ENCODE measurements at places on chromosomes 11 and 22. TPM values are rescaled to one million over a fixed set of nuclear protein-coding genes. Genes with fewer than 3 reads are reported as not detected.
A peak's percentile ranks its signal among the peaks of the same experiment; 100 is the strongest.

GRCh38 chr22:49232319-49233067 is 595.2 kb downstream of the BRD1 start:
- DNase-seq: no peak
- H3K27ac ChIP-seq: no peak overlapping the region
- H3K27me3 ChIP-seq: no peaks in the 10 kb centered on the region
- no peaks in the 10 kb centered on the region for H3K4me1 ChIP-seq
- H3K36me3 ChIP-seq: no peaks in the 10 kb centered on the region

DNA sequence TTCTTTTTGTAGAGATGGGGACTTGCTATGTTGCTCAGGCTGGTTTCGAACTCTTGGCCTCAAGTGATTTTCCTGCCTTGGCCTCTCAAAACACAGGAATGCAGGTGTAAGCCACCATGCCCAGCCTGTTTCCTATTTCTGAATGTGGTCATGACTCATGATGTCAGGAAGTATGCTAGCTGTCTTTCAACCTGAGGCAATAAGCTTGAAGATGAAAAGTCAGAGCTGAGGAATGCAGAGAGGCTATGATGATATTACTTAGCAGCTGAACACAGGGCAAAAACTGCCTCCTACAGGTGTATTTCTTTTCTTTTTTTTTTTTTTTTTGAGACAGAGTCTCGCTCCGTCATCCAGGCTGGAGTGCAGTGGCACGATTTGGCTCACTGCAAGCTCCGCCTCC is 9.0 kb upstream of the NUCB2 start:
- DNase-seq: no peak
- H3K4me3 ChIP-seq: no peak overlapping the region
- H3K36me3 ChIP-seq: no peaks in the 10 kb centered on the region
- no peaks in the 10 kb centered on the region for H3K4me1 ChIP-seq
- no peak overlapping the region for H3K27ac ChIP-seq
- no peaks in the 10 kb centered on the region for H3K27me3 ChIP-seq

GRCh38 chr22:45836418-45837169 is 140.4 kb downstream of the WNT7B start:
- no peaks in the 10 kb centered on the region for H3K27me3 ChIP-seq
- H3K4me3 ChIP-seq: no peak overlapping the region
- no peak overlapping the region for H3K27ac ChIP-seq
- DNase-seq: no peak
- peaks cover 20% of the 10 kb centered on the region for H3K4me1 ChIP-seq
- H3K36me3 ChIP-seq: peaks cover 65% of the 10 kb centered on the region

DNA sequence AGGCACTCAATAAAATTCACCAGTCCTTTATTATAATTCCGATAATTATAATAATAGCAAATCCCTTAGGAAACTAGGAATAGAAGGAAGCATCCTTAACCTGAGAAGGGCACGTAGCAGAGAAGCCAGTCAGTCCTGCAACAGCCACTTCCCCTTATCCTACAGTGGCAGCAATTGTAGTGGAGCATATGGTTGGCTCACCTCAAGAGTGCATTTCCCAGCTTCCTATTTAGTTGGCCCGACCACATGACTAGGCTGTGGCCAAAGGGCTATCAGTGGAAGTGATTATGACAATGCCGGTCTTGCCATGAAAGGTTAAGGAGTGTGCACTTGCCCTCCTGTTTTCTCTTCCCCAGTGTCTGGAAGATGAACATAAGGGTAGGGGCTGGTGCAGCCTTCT is 27.0 kb downstream of the TESMIN start:
- peak; percentile 31 for DNase-seq
- H3K4me1 ChIP-seq: no peaks in the 10 kb centered on the region
- H3K27me3 ChIP-seq: peaks cover 32% of the 10 kb centered on the region

- no peak for DNase-seq
- H3K36me3 ChIP-seq: no peaks in the 10 kb centered on the region
- no peak overlapping the region for H3K4me3 ChIP-seq
- H3K27ac ChIP-seq: no peak overlapping the region
- no peaks in the 10 kb centered on the region for H3K27me3 ChIP-seq
Observed at GRCh38 chr11:94787801-94788200, 19.6 kb downstream of the AMOTL1 start.

GRCh38 chr11:30365793-30366517 is 43.1 kb downstream of the ARL14EP start:
- H3K4me3 ChIP-seq: no peak overlapping the region
- no peak overlapping the region for H3K27ac ChIP-seq
- H3K27me3 ChIP-seq: no peaks in the 10 kb centered on the region
- no peak for DNase-seq

Gene MMP13
- not detected for total RNA-seq

DNA sequence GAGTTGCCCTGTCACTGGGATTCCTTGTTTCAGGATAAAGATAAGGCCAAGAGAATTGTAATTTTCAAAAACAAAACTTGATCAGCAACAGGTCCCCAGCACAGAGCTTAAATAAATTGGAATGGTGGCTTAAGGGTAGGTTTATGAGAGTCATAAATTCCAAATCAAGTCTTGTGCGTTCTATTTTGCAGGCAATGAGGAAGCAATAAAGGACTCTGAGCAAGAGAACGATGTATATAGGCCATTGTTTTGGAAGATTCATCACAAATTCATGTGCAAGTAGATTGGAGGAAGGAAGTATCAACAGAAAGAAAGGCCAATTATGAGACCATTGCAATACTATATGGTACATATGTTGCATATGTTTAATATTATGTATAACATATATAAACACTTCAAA is 65.7 kb upstream of the PGR start:
- H3K36me3 ChIP-seq: no peaks in the 10 kb centered on the region
- no peak overlapping the region for H3K27ac ChIP-seq
- H3K27me3 ChIP-seq: no peaks in the 10 kb centered on the region
- no peaks in the 10 kb centered on the region for H3K4me1 ChIP-seq
- no peak for DNase-seq

Gene ZFP91
- total RNA-seq: 83.8 TPM

GRCh38 chr22:25380122-25380747 is 160.8 kb downstream of the CRYBB2 start:
- no peak overlapping the region for H3K4me3 ChIP-seq
- no peak overlapping the region for H3K27ac ChIP-seq
- DNase-seq: no peak
- H3K4me1 ChIP-seq: no peaks in the 10 kb centered on the region

- peaks cover 2% of the 10 kb centered on the region for H3K4me1 ChIP-seq
- H3K27me3 ChIP-seq: peaks cover 3% of the 10 kb centered on the region
- H3K36me3 ChIP-seq: no peaks in the 10 kb centered on the region
Observed at GRCh38 chr11:17782145-17782544, 47.6 kb downstream of the KCNC1 start.

Gene SREBF2
- total RNA-seq: 18.0 TPM

DNA sequence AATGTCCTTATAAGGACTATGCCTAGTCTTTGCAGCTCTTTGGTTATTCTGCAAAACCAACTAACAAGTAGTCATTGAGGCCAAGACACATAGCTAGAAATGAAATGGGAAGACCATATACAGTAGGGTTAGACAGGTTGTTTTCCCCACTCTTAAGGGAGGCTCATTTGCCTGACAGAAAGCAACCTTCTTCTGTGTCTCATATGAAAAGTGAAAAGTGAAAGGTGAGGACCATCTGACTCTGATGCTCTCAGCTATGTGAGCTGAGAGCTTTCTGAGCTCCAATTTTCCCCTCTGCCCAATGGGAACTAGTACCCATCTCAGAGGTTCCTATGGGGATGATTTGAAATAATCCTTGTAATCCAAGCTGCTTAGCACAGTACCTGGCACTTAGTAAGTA is 142.0 kb upstream of the BDNF start:
- H3K27me3 ChIP-seq: no peaks in the 10 kb centered on the region
- no peak for DNase-seq
- H3K27ac ChIP-seq: no peak overlapping the region
- H3K36me3 ChIP-seq: no peaks in the 10 kb centered on the region

Gene OR52L1
- not detected for total RNA-seq

Data from SJSA1 (cell line).